Endothelial cell of umbilical vein (primary cell): ENCODE measurements at places on chromosomes 3 and 15. TPM values are rescaled to one million over a fixed set of nuclear protein-coding genes. Genes with fewer than 3 reads are reported as not detected.

UBA7 gene
- total RNA-seq = 41.9 and 57.4 TPM in 2 replicates

AVEN gene
- total RNA-seq = 20.5 and 23.3 TPM in 2 replicates

CAND2 gene
- total RNA-seq = 11.0 and 12.4 TPM in 2 replicates

RBM5 gene
- total RNA-seq = 188 and 190 TPM in 2 replicates

CKMT1B gene
- total RNA-seq = not detected in 2 replicates

PDIA3 gene
- total RNA-seq = 757 and 857 TPM in 2 replicates

P2RY1 gene
- 1.7 and 1.9 TPM in 2 replicates for total RNA-seq

TBL1XR1 gene
- 146 and 152 TPM in 2 replicates for total RNA-seq

TRPM1 gene
- 0.53 TPM in 1 of 2 replicates, not detected in the other for total RNA-seq

AADACL2 gene
- not detected in 2 replicates for total RNA-seq

SLC35G2 gene
- 17.7 and 19.4 TPM in 2 replicates for total RNA-seq

FBXW12 gene
- not detected in 2 replicates for total RNA-seq

GOLGA8R gene
- total RNA-seq = 2.0 and 2.2 TPM in 2 replicates

ERICH6 gene
- total RNA-seq = not detected in 2 replicates

IP6K1 gene
- total RNA-seq = 54.6 and 60.8 TPM in 2 replicates

HHLA2 gene
- not detected in 2 replicates for total RNA-seq

IQCF5 gene
- not detected in 2 replicates for total RNA-seq

CFAP92 gene
- total RNA-seq = 0.21 and 0.62 TPM in 2 replicates

SLC25A20 gene
- total RNA-seq = 7.9 and 8.4 TPM in 2 replicates

BFSP2 gene
- not detected in 2 replicates for total RNA-seq

GOLGA8S gene
- 0.42 and 0.55 TPM in 2 replicates for total RNA-seq

CIB1 gene
- total RNA-seq = 58.3 and 61.0 TPM in 2 replicates

IGSF10 gene
- not detected in 2 replicates for total RNA-seq

DUOXA2 gene
- not detected in 2 replicates for total RNA-seq

GOLGA8G gene
- total RNA-seq = not detected in 2 replicates

CSK gene
- total RNA-seq = 89.1 and 104 TPM in 2 replicates

THRB gene
- 0.18 TPM in 1 of 2 replicates, not detected in the other for total RNA-seq

LDHAL6B gene
- not detected in 2 replicates for total RNA-seq

DISP2 gene
- total RNA-seq = 0.65 and 1.2 TPM in 2 replicates

CAMK2N2 gene
- not detected in 2 replicates for total RNA-seq

ARRDC4 gene
- total RNA-seq = 0.97 and 2.5 TPM in 2 replicates

TM6SF1 gene
- 26.5 and 26.8 TPM in 2 replicates for total RNA-seq

RUVBL1 gene
- total RNA-seq = 57.0 and 58.5 TPM in 2 replicates

PSTPIP1 gene
- not detected in 2 replicates for total RNA-seq

MESP2 gene
- 0.42 TPM in 1 of 2 replicates, not detected in the other for total RNA-seq

PIGZ gene
- total RNA-seq = 5.1 and 6.0 TPM in 2 replicates

DNAJA4 gene
- total RNA-seq = 20.2 and 21.3 TPM in 2 replicates

CSPG4 gene
- not detected in 2 replicates for total RNA-seq

ANAPC13 gene
- total RNA-seq = 50.8 and 58.6 TPM in 2 replicates

EFCC1 gene
- 0.58 and 0.73 TPM in 2 replicates for total RNA-seq

ALAS1 gene
- total RNA-seq = 45.1 and 48.1 TPM in 2 replicates

ARPIN gene
- total RNA-seq = 18.7 and 23.3 TPM in 2 replicates

PDZRN3 gene
- not detected in 2 replicates for total RNA-seq

NR2F2 gene
- 153 and 182 TPM in 2 replicates for total RNA-seq

FGD5 gene
- 134 and 141 TPM in 2 replicates for total RNA-seq

ROBO2 gene
- 0.23 TPM in 1 of 2 replicates, not detected in the other for total RNA-seq

EFCAB12 gene
- 0.25 and 0.49 TPM in 2 replicates for total RNA-seq

ARL6IP5 gene
- total RNA-seq = 111 and 116 TPM in 2 replicates

TNNC1 gene
- not detected in 2 replicates for total RNA-seq

KLHL40 gene
- not detected in 2 replicates for total RNA-seq

A4GNT gene
- not detected in 2 replicates for total RNA-seq

ACSBG1 gene
- not detected in 2 replicates for total RNA-seq

GRK7 gene
- total RNA-seq = not detected in 2 replicates

MASP1 gene
- total RNA-seq = 0.31 TPM in 1 of 2 replicates, not detected in the other
